Activated CD4-positive, alpha-beta T cell treated with anti-CD3 and anti-CD28 coated beads, Interleukin-2, Interleukin-4, amounts not matched to agents 100 ng/mL and 50 ng/mL, durations not matched to agents 16 hours and 8 hours (primary cell): ENCODE measurements at places on chromosomes 6 and 20.

- DNase-seq, result no peak
Observed at GRCh38 chr6:34953061-34954025, 64.3 kb downstream of the ANKS1A start.

GRCh38 chr6:358432-358831 is 33.1 kb upstream of the IRF4 start:
- DNase-seq, result no peak

GRCh38 chr6:20312606-20313005 is 89.1 kb upstream of the E2F3 start:
- DNase-seq, result no peak

DNA sequence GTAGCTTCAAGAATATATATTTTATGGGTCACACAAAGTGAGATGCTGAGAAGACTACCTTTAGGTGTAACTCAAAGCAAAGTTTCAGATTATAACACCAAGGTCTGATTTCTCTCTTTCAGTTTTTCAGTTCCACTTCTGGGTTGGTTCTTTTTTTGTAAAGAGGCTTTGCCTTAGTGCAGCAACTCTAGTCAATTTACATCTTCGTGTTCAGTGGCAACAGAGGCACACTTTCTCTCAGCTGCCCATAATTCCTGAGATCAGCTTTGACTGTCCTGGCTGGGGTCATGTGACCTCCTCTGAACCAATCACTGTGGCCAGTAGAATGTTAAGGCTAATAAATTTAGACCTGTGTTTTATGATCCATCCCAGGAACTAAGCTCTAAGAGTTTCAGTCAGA is 120.2 kb downstream of the TINAG start:
- no peak for DNase-seq

DNA sequence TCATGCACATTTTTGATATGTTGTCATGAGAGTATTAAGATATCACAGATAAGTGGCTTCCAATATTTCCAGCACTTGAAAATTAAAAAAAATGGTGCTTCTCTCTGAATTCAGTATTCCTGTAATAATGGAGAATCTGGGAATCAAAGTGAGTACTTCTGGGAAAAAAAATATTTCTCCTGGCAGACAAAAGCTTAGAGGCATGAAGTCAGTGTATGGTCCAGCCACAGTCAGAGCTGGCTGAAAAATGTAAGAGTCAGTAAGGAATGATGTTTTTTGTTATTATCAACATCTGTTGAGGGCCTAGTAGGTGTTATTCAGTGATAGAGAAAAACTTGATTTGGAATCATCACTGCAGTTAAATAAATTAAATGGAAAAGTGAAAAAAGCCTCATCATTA is 3.2 kb upstream of the RFPL4B start:
- no peak for DNase-seq

GRCh38 chr20:23111307-23111943 is 25.3 kb upstream of the CD93 start:
- DNase-seq, result no peak

- no peak for DNase-seq
Observed at GRCh38 chr6:129297592-129297991, 412.4 kb downstream of the ARHGAP18 start.

GRCh38 chr20:59141818-59142581 is 21.6 kb upstream of the ZNF831 start:
- DNase-seq, result no peak

- no peak for DNase-seq
Observed at GRCh38 chr6:169520104-169520503, 181.7 kb downstream of the WDR27 start.

DNA sequence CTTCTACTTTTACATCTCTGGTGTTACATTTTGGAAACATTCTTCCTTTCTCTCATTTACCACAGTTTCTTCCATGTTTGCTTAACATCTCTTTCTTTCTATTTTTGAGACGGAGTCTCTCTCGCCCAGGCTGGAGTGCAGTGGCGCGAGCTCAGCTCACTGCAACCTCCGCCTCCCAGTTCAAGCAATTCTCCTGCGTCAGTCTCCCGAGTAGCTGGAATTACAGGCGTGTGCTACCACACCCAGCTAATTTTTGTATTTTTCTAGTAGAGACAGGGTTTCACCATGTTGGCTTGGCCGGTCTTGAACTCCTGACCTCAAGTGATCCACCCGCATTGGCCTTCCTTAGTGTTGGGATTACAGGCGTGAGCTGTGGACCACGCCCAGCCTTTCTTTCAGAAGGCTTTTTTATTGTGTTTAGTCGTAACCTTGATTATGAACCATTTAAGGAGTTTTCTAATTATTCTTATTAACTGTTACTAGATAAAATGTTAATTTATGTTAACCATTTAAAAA is 27.8 kb downstream of the MAP3K4 start:
- DNase-seq, result no peak

DNA sequence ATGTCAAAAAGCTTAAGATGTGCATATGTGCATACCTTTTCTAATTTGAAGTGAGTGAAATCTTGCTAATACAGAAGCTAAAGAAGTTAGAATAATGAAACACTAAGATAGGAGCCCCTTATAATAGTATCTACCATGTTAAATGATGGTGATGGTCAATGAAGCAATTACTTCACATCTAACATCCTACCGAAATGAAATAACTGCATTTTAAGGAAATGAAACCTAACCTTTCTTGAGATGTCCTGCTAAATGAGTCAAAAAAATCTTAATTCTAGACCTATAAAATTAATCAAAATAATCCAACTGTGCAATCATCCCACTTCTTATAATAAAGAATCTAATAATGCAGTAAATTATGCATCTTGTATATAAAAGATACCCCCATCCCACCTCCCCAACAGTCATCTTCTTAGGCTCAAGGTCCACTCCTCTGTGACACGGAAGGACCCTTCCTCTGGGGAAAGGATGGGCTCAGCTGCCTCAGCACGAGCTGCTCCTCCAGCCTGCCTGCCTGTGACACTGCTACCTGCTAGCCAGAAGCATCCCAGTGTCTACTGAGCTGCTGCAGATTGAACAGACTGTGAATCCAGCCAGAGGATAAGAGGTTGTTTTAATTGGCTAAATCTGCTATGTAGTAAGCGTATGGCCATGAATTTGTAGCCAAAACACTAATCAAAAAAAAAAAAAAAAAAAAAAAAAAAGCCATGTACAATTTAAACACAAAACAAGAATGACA is 129.6 kb upstream of the BEND3 start:
- DNase-seq, result no peak

GRCh38 chr6:50185006-50185405 is 135.3 kb upstream of the DEFB112 start:
- no peak for DNase-seq

DNA sequence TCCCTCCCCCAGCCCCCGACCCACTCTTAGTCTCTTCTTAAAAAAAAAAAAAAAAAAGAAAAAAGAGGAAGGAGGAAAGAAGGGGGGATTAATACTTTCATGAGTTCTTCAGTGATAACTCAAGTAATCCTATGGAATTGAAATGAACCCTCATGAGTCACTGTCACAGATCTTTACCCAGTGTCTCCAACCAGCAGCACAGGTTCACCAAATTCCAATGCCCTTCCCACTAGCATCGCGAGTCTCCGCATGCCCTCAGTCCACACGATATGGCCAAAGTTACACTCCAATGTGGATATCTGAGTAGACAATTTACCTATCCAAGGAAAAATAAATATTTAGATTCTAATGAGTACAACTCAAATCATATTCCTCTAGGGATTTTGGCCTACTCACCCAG is 74.5 kb downstream of the MDN1 start:
- no peak for DNase-seq

DNA sequence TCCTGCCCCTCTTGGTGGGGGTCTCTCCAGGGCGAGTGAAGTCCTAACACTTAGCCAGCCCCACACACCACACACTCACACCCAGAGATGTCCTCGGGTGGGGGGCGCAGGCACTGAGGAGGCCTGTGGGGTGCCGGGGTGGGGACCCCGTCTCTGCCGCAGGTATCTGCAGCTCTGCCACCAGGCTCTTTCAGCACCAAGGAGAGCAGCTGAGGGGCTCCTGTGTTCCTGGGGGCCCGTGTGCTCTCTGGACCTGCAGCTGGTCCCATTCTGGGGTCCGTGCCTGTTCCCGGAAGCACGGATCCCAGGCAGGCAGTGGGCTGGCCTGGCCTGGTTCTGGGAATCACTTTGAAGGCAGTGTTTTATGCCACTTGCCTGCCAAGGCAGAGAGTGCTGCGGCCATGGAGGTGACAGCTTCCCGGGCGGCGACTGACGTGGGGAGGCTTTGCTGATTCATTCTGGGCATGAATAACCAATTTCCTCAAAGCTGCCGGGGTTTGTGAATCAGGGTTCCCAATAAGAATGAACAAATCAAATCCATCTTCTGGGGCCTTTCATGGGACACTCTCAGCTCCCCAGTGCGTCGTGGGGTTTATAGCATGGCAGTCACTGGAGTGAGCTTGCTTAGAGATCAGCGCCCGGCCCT is 54.4 kb upstream of the SLCO4A1 start:
- DNase-seq, result peak; percentile 30

DNA sequence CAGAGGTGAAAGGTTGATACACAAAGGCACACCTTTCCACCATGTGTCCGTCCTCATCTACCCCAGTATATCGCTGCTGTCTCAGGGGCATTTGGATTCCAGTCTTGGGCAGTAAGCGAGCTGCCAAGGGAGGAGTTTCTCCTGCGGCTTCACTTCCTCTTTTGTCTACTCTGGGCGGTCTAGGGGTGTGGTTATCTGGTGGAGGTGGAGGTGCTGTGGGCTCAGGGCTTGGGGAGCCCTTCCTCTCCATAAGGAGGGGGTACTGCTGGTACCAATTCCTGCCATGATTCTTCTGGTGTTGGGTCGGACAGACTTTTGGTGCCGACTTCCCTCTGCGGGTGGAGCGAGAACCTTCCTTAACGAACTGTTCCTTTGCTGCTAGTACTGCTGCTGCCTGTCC is 31.9 kb upstream of the FABP7 start:
- no peak for DNase-seq

- DNase-seq, result no peak
Observed at GRCh38 chr6:34005901-34006531, 139.9 kb downstream of the GRM4 start.

- peak; percentile 35 for DNase-seq
Observed at GRCh38 chr6:146913842-146914488, 290.3 kb upstream of the STXBP5 start.

DNA sequence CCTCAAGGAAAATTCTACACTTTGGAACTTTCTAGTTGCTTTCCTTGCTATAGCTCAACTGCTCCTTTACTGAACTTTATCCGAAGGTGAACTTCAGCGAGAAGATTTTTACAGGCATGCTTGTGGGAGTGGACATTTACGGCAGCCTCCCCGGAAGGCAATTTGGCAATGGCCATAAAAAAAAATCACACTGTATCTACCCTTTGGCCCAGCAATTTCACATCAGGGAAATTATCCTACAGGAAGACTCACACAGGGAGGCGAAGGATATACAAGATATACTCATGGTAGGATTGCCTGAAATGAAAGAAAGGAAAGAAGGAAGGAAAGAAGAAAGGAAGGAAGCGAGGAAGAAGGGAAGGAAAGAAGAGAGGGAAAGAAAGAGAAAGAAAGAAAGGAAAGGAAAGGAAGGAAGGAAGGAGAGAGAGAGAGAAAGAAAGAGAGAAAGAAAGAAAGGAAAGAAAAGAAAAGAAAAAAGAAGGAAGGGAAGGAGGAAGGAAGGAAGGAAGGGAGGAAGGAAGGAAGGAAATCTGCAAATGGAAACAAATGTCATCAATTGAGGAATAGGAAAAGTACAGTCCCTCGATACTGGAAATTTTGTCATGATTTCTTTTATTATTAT is 25.7 kb downstream of the OVOL2 start:
- DNase-seq, result no peak

- DNase-seq, result no peak
Observed at GRCh38 chr6:46420921-46421638, 70.2 kb downstream of the RCAN2 start.

DNA sequence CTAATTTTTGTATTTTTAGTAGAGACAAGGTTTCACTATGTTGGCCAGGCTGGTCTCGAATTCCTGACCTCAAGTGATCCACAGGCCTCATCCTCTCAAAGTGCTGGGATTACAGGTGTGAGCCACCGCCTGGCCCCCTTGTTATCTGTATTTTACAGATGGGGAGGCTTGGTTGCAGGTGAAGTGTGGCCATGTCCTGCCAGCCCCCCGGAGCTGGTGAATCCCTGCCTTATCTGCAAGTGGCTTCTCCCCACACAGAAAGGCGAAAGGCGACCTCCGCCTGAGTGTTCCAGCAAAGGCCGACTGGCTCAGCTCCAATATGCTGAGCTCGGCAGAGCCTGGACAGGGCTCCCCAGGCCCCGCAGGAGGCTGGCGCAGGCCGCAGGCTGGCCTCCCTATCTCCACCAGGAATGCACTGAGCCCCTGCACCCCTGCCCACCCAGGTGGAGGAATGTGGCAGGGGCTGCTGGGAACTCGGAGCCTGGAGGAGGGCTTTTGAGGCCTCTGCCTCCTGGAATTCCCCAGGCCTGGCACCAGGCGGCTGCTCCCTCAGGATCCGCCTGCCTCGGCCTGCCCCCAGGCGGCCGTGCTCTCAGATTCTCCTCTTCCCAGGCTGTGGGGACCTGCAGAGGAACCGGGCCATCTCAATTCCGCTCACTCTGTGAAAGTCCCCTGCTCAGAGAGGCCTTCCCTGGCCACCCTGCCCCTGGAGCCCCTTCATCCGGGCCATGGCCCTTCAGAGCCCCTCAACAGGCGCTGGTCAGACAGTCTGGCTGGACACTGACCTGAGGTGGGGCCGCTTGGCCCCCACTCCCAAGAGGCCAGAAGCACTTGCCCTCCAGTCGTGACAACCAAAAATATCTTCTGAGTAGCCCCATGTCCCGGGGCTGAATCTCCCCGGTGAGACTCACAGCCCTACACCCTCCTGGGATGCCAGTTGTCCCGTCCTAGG is 9.3 kb upstream of the LAMA5 start:
- DNase-seq, result no peak

GRCh38 chr20:34689486-34689885 is 12.6 kb upstream of the PIGU start:
- DNase-seq, result no peak

GRCh38 chr20:60117065-60117464 is 158.8 kb downstream of the CDH26 start:
- no peak for DNase-seq

DNA sequence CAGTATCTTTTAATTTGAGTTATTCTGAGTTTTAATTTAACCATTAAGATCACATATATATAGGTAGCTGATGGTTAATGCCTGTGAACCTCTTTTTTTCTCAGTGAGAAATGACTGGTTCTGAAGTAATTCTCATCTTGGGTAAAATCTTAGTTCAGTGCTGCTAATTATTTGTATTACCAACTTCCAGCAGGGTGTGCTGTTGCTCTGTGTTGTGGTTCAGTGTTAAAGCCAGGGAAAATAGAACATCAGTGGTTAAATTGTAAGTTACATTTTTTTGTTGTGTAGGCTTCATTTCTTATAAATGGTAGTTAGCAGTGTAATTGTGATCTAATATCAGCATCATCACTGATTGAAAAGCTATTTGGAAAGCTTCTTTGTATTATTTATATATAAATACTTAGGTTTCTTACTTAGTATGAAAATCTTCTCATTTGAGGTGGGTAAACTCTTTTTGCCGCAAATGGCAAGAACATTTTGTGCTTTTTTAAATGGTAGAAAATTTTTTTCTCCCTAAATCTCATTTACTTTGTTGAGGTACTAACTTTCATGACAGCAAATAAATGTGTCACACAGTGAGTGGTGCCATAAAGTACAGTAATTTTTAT is 43.7 kb downstream of the CDC5L start:
- peak; percentile 40 for DNase-seq

- no peak for DNase-seq
Observed at GRCh38 chr6:154292855-154293519, 63.6 kb downstream of the IPCEF1 start.

GRCh38 chr6:119544325-119545175 is 195.0 kb upstream of the MAN1A1 start:
- no peak for DNase-seq

- no peak for DNase-seq
Observed at GRCh38 chr6:21332660-21333059, 260.9 kb upstream of the SOX4 start.

- DNase-seq, result peak; percentile 41
Observed at GRCh38 chr6:32589596-32590449, at the start of gene HLA-DRB1. Gene HLA-DRB1 (minus strand): TSS chr6:32589848. CDS start chr6:32589742, 106 bp downstream.
